Stimulated activated CD4-positive, alpha-beta T cell treated with anti-CD3 and anti-CD28 coated beads, Interleukin-12 subunit alpha, Interleukin-12 subunit beta, amount 100 ng/mL, for 4 hours (primary cell): ENCODE measurements at places on chromosomes 4 and X.

DNA sequence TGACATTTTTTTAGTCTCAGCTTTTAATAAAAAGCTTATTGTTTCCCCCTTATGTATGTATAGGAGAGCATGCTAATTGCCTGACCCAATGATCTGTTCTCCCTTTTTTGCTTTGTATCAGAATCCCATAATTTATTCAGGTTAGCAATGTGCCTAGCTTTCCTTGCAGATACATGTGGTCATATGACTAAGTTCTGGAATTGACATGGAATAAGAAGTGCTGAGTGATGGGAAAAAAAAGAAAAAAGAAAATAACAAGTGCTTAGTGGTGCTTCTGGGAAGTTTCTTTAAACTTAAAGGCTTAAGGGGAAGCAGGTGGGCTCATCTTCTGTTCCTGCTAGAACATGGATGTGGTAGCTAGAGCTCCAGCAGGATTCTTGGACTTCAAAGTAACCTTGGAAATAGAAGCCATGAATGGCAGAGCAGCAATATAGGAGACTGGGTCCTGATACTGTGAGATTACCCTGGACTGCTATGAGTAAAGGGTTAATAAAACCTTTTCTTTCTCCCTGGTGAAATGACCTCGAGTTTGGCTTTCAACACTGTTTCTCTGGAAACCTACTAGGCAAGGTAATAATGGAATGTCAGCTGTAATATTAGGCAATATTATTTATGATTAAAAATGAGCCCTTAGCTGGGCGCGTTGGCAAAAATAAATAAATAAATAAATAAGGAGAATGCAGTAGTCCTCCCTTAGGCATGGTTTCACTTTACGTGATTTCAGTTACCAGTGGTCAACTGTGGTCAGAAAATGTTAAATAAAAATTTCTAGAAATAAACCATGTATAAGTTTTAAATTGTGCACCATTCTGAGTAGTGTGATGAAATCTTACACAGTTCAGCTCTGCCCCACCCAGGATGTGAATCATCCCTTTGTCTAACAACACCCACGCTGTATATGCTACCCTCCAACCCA lies 16.7 kb upstream of the RBM41 start:
- DNase-seq = no peak

- no peak for DNase-seq
Observed at GRCh38 chr4:158823461-158823873, 54.6 kb downstream of the FNIP2 start.

GRCh38 chr4:185143601-185143969 lies 519 bp downstream of the SLC25A4 start:
- DNase-seq = no peak

GRCh38 chrX:40617566-40617965 lies 5.7 kb upstream of the MPC1L start:
- DNase-seq = no peak

- no peak for DNase-seq
Observed at GRCh38 chrX:118751950-118752783, 24.8 kb downstream of the IL13RA1 start.

DNA sequence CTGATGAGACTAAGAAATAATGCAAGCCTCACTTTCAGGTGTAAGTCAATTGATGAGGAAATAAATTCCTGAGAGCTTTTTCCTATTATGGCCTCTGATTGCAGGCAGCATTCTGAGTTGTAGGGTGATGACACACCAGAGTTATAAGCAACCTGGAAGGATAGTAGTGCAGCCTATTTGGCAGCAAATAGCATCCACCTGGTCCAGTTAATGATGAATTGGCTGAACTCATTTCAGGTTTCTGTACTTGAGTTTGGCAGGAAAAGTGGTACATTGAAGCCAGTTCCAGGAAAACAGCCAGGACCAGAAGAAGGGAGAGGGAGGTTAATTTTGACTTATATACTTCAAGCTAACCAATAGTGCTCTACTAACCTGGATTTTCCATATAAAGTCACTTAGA lies 316.8 kb downstream of the NAF1 start:
- DNase-seq = no peak

DNA sequence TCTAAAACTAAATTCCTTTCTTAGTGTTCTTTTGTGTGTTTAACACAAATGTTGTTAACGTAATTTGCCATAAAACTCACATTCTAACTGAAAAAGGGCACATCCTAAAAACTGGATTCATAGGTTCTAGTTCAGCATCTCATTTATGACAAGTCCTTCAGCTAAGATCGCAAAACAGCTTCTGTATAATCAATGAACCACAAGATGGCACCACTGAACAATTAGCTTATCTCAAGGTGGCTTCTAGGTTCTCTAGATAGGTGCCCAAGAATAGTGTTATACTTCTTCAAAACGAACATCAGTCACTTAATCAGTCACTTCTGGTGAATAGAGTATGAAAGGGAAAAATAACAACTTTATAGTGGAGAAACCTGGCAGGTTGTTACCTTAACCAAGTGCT lies 54.3 kb downstream of the NRK start:
- no peak for DNase-seq

- no peak for DNase-seq
Observed at GRCh38 chr4:107546638-107547037, 173.4 kb downstream of the PAPSS1 start.

DNA sequence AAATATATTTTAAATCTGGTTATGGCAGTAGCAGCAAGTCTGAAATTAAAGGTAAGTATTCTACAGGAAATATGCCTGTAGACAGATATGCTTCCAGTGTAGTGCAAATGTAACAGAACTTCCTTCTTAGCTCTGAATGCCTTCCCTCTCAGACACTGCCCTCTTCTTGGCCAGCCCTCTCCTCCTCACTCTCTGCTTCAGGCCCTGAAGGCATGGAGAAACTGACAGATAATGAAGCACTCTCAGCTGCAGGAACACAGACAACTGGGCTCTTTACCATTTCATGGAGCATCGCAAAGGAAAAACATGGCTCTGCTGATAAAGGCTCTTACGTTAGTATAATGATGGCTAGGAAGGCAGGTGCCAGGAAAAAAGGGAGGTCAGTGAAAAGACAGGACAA lies 431.5 kb upstream of the RASGEF1B start:
- no peak for DNase-seq

- no peak for DNase-seq
Observed at GRCh38 chrX:39734174-39734776, 363.5 kb downstream of the BCOR start.

- no peak for DNase-seq
Observed at GRCh38 chr4:144591401-144591800, 54.6 kb upstream of the HHIP start.

DNA sequence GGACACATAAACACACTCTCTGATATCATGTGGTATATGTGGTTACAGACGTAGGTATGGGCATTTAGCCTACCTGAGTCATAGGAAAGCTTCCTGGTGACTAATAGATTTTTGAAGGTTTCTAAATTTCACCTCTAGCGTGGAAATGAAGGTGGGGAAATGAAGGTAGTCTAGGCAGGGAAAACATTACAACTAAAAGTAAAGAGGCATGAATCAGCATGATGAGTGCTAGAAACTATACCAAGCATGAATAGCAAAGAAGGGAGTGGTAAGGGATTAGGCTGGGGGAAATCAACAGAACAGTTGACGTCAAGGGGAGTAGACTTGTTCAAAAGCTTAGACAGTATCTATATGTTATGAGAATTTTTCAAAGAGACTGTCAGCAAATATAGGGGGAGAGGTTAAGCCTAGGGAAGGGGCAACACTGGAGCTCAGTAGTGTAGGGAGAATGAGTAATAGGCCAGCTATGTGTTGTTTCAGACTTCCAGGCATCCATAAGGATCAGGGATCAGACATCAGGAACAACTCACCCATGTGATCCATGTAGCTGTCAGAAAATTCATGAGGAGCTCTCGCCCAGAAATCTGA lies 279.3 kb upstream of the DIPK2B start:
- DNase-seq = no peak

DNA sequence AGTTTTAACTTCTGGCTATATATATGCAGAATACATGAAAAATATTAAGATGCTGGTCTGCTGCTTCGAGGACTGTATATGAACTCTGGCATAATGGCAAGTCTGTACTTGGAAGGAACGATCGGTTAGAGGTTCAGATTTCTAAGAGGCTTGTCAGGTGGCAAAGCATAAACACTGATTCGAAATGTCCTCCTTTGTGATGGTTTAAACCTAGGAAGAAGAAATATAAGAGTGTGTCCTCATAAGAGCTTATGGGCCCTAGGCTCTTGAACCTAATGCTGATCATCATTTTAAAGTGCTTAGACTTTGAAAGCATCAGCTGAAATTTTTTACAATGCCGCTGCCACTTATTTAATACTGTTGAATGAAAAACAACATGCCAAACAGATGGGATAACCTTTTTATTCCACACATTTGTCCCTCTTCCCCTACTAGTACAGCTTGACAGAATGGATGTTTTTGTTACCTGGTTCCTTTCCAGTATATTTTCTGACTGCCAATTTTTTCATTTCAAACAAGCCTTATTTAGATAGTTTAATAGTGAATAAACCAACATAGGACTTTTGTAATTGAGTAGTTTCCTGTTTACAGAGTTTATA lies 8.8 kb downstream of the SPRY1 start:
- DNase-seq = no peak

DNA sequence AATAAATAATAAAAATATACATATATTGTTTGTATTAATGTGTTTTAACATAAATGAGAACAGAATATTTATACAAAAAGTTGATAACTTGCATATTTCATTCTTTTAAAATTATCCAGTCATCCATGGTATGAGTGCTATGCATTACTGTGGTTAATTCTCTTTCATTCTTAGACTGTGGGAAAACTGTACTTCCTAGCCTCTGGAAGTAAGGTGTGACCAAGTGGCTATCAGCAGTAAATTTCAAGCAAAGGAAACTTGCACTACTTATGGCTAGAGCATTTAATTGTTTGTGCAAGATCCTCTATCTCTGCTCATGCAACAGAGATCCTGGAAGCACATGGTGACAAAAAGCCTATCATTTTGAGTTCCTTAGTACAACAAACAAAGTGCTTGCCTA lies 1054.5 kb upstream of the PABPC4L start:
- no peak for DNase-seq

GRCh38 chr4:24677909-24678308 lies 93.6 kb upstream of the DHX15 start:
- no peak for DNase-seq

DNA sequence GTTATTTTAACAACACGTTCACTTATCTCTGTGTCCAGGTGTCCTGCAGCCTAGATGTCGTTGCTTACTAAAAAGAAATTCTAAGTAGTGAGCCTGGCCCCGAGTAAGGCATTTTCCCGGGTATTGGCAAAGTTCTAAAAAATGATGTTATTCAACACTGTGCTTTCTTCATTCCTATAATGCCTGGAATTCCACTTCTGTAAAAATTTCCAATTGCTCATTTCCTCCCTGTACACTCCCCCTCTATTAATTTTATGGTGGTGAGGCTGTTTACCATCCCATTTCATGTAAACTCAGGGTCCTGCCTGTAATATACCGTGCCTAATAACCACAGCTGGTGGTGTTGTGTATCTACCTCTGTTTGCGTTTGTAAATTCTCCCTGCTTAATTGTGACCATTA lies 14.2 kb downstream of the BST1 start:
- DNase-seq = no peak

GRCh38 chr4:45648846-45649245 lies 475.0 kb downstream of the GABRG1 start:
- DNase-seq = no peak

GRCh38 chrX:9532349-9532748 lies 67.5 kb downstream of the TBL1X start:
- no peak for DNase-seq

DNA sequence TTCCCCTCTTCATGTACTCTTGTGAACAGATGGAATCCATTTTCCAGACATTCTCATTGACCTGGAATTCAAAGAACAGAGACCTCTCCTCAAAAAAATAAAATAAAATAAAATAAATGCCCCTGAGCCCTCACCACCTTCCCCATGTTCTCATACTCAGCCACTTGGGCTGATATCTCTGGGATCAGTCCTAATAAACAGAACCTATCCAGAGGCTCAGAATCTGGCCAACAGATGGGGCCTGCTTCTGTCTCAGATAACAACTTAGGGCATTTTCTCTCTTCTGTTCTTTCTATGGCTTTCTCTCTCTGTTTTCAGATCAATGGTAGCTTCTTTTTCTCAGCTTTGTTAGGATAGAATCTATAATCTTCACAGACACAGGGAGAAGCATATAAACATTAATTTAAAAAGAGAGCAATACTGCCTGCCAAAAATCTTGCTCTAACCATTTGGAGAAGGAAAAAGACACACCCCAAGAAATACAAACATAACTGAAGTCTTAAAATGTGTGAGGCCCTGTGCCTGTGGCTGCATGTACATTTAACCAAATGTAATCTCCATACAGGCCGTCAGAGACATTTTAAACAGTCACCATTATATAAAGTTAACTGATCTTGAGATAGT lies 907.1 kb downstream of the FAT4 start:
- DNase-seq = no peak

GRCh38 chr4:16916719-16917337 lies 18.4 kb upstream of the LDB2 start:
- DNase-seq = peak; percentile 66

DNA sequence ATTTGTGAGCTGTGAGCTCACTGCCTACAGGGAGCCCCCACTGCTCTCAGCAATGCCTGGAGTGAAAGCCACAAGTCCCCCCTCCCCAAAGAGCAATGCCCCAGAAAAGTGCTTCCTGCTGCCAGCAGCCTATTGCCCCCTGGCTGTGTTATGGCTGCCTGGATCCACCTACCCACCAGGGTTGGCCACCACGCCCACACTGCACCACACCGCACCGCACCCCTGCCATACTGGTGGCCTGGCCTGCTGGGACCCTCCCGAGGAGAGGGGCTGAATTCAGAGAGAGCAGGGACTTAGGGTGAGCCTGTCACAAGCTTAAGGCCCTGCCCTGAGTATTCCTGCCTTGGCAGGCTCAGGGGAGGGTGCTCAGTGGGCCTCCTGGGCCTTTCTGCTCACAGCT lies 4.3 kb downstream of the CFAP99 start:
- no peak for DNase-seq

DNA sequence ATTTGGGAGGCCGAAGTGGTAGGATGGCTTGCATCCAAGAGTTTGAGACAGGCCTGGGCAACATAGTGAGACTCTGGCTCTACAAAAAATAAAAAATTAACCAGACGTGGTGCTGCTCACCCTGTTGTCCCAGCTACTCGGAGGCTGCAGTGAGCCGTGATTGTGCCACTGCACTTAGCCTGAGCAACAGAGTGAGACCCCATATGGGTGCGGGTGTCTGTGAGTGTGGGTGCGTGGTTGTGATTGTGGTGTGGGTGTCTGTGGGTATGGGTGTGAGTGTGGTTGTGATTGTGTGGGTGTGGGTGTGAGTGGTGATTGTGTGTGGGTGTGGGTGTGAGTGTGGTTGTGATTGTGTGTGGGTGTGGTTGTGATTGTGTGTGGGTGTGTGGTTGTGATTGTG lies 114.6 kb downstream of the UBE2K start:
- DNase-seq = no peak

DNA sequence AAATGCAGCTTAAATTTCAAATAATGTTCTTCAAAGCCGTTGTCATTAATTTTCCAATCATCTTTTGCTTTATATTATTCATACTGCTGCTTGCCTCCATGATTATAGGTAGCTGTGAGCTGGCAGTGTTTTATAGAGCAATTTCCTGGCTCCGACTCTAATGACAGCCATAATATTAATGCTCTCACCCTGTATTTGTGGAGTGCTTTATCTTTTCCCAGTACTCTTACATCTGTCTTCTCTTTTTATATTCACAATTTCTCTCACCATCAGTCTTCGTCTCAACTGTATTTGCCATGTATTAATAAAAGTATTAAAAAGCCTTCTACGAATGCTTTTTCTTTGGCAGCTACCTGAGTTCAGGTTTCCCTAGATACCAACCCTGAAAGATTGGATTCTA lies 21.0 kb downstream of the ATXN3L start:
- no peak for DNase-seq
